ENCODE measurements at places on chromosomes 5 and 9.

DNA sequence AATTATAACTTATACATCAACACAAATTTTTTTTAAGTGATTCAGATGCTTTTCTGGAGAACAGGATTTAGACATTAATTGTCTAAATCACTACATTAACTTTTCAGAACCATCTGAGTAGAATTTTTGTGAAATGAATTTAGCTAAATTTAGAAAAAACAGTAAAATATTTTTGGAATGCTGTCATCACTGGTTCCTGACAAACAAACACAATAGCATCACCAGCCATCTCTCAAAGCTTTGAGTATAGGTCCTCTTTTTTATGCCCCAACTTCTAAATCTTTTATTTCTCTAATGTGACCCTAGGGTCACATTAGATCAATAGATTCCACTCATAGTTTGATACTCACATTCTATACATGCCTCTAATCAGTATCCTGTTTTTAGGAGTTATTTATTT is 104.6 kb downstream of the PRR16 start:
- DNase-seq = no peak

DNA sequence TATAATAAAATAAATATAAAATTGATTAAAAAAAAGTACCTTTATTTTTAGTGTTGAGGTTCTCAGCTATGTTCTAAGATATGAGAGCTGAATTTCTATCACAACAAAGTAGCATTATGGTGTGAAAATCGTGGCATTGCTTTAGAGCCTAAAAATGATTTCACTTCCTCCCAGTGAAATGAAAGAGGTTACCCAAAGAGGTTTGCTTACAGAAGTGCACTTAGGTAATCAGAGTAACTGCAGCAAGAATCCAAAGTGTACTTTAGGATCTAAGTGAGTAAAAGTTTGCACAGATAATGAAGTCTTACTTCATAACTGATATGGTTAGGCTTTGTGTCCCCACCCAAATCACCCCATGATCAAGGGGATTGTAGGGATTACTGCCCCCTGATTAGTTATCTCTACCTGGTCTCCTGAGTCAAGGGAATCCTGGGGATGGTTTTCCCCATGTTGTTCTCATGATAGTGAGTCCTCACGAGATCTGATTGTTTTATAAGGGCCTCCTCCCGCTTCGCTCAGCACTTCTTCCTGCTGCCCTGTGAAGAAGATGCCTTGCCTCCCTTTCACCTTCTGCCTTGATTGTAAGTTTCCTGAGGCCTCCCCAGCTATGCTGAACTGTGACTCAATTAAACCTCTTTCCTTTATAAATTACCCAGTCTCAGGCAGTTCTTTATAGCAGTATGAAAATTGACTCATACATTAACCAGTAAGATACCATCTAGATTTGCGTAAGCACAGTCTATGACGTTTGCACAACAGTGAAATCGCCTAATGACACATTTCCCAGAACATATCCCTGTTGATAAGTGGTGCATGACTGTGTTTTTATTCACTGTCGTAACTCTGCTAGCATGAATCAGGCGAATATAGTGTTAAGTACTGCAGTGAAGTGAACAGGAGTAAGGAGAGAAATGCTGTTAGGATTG is 40.3 kb upstream of the LRRC70 start:
- DNase-seq = no peak

DNA sequence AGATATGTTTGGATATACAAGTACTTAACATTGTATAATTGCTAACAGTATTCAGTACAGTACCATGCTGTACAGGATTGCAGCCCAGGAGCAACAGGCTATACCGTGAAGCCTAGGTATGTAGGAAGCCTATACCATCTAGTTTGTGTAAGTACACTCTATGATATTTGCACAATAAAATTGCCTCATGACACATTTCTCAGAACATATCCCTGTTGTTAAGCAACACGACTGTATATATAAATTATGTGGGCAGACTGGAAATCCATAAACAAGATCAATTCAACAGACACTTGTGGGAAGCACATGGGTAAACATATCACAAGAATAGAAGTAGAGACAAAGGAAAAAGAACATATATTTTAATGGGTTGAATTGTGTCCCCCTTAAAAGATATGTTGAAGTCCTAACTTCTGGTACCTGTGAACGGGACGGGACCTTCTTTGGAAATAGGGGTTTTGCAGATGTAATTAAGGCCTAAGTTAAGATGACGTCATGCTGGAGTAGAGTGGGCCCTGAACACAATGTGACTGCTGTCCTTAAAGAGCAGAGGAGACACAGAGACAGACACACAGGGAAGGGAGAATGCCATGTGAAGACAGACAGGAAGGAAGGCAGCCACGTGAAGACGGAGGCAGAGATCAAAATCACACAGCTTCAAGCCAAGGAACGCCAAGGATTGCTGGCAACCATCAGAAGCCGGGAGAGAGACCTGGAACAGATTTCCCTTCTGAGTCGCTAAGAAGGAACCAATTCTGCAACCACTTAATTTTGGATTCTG is 76.3 kb downstream of the SCAI start:
- DNase-seq = no peak

DNA sequence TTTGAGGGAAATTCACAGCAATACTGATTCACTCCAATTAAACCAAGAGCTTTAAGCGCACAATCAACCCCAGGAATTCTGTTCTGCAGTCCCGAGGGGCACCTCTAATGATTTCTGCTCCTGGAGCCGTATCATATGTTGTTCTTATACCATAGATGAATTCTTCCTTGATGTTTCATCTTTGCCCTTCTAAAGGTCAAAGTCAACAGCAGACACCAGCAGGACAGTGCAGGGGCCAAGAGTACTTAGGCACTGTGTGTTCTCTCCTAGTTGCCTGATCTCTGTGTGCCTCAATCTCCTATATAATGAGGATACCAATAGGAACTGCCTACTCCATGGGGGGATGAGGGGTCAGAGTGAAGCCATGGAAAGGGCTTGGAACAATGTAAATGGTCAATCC is 16.5 kb downstream of the EPB41L4B start:
- no peak for DNase-seq

GRCh38 chr5:113807427-113807991 is 294.0 kb downstream of the YTHDC2 start:
- DNase-seq = no peak

GRCh38 chr9:94802251-94802650 is 75.8 kb downstream of the AOPEP start:
- no peak for DNase-seq

Measured in stimulated activated CD4-positive, alpha-beta T cell treated with anti-CD3 and anti-CD28 coated beads, Interleukin-1b, Interleukin-23, amount 100 ng/mL, for 1 hour (primary cell).